Midbrain (tissue), 1 donor: ENCODE measurements at places on chromosomes 1 and 21.

DNA sequence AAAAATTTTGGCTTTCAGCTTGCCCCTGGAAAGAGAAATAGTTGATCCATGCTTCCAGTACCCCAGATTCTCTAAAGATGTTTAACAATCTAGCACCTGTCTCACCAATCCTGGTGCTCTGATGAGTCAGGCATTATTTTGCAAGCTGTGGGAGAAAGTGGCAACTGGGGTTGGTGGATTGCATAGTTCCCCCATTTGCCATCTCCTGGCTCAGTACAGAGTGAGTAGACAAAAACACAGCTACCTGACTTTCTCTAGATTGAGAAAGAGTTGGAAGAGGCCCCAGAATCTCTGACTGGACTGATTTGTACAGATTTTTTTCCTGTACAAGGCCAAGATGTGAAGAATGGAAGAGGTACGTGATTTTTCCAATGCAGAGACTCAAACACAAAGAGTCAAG lies 75.1 kb upstream of the NEGR1 start:
- DNase-seq: no peak

- DNase-seq: peak; percentile 19
Measured at GRCh38 chr1:68213843-68214242, 18.5 kb downstream of the WLS start.

DNA sequence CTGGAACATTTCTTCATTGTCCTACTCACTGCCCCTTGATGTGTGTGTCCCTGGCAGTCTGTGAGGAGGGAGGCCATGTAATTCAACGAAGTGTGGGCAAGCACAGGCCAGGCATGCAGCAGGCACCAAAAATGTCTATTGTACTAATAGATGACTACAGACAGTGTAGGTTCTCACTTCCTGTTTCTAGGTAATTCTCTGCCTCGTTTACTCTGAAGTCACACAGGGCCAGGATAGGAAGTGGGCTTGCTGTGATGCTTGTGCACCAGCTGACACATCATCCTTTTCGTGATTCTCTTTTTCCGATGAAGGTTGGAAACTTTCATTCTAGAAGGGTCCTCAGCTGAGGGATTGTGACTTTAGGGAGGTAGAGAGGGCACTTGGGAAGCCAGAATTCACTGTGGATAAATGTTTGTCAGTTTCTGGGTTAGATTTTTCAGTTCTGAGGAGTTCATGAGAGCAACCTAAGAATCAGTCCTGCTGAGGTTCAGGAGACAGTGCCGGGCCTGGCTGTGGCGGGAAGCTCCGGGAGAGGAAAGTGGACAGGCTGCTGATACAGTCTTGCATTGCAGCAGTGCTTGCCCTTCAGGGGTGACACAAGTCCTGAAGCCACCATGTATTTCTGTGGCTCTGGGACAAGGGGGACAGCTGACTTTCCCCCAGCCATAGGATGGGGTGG lies 4.3 kb upstream of the CSF1 start:
- no peak for DNase-seq

- DNase-seq: no peak
Measured at GRCh38 chr1:55694310-55694801, 479.2 kb upstream of the USP24 start.
